ENCODE measurements at places on chromosomes 11 and 22.

- DNase-seq, result no peak
Measured at GRCh38 chr11:96704847-96705246, 315.0 kb downstream of the JRKL start.

- no peak for DNase-seq
Measured at GRCh38 chr11:15141381-15141780, 26.7 kb downstream of the INSC start.

- DNase-seq, result no peak
Measured at GRCh38 chr22:34845391-34845790, 220.6 kb upstream of the ISX start.

DNA sequence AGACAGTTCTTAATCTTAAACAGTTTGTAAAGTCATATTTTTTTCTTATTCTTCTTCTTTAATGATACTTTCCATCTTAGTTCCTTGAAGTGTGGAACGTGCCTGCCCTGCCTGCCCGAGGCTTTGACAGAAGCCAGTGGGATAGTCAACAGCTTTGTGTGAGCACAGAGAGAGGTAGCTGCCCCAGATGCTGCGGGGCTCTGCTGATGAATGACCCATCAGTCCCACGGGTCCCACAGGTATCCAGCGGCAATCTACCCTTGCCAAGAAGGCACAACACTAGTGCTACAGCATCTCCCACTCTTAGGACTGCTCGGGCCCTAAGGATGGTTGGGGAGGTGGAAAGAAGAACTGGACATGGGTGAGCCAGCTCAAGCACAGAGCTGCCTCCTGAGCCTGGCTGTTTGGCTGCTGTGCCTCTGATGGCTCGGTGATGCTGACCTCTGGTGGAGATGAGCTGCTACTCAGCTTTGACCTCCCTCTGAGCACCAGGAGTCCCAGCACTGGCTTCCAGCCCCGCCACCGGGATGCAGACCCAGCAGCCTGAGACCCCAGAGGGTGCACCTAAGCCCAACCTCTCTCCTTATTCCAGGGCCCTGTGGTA, 11.8 kb upstream of the APLNR start:
- DNase-seq, result no peak

GRCh38 chr11:114359342-114359741, 41.0 kb downstream of the C11orf71 start:
- no peak for DNase-seq

GRCh38 chr11:117052196-117053149, 45.8 kb downstream of the SIK3 start:
- no peak for DNase-seq

DNA sequence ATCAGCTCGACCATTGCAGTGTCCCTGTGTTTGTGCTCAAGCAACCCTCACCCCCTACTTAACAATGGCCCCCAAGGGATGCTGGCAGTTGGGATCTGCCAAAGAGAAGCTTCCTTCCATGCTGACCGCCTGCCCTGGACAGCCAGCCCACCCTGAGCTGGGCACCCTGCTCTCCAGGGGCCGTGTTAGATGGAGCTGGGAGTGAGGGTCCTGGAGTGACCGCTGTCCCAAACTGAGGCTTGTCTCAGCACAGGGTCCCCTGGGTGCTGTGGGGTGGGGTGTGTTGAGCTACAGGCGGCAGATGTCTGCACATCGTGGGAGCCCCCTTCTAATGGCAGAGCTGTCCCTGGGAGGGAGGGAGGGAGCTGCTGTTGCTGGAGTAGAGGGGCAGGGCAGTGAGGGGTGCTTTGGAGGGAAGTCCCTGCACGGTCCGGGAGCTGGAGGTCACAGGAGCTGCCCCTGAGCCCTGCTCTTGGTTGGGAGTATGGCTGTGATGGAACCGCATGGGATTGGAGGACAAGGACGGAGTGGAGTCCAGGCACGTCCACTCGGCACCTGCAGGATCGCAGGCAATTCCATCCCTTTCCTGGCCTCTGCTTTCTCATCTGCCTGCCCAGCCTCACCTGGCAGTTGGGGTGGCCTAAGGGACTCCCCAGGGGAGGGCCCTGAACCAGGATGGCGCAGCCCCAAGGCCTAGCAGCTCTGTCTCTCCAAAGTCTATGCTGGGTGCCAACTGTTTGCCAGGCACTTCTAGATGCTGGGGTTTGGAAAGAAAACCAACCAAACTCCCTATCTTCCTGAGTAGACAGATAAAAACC, 126.3 kb downstream of the ARHGAP8 start:
- DNase-seq, result no peak

GRCh38 chr22:42288791-42289190, 18.3 kb upstream of the TCF20 start:
- DNase-seq, result no peak

- no peak for DNase-seq
Measured at GRCh38 chr22:38402204-38402603, 52.8 kb downstream of the KCNJ4 start.

GRCh38 chr11:71452199-71453036, 585 bp upstream of the NADSYN1 start:
- DNase-seq, result peak; percentile 43

DNA sequence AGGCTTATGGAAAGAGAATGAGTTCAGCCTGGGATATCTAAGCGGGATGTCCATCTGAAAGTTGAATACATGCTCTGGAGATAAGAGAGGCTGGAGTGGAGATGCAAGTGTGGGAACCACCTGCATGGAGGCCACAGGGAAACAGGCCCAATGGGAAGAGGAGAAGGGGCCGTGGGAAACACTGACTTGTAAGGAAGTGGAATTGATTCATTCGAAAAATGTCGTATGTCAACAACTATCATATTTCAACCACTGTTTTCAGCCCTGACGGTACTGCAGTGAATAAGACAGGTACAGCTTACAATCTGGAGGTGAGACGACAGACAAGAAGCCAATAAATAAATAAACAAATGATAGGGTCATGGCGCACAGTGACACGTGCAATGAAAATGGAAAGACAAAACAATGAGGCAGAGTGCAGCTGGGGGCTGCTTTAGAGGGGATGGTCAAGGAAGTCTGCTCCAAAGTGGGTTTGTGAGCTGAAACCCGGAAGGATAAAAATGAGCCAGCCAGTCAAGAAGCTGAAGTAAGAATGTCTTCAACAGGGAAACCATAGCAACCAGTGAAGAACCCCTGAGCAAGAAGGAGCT, 35.9 kb downstream of the EFCAB6 start:
- no peak for DNase-seq

DNA sequence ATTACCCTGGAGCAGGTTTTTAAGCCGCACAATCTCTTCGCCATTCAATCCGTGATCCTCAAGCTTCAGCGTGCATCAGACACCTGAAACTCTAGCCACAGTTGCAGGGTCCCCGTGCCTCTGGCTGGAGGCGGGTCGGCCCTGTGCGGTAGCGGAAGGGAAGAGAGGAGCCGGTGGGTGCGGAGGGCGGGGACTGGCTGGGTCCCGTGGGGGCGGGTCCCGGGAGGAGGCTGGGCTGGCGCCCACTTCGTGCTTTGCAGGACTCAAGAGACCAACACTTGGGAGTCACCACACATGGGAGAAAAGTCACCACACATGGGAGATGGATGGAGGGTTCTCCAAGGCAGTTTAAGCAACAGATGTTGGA, 772 bp downstream of the C22orf15 start:
- peak; percentile 41 for DNase-seq

GRCh38 chr11:119148720-119149017, 183 bp upstream of the ABCG4 start:
- DNase-seq, result no peak

DNA sequence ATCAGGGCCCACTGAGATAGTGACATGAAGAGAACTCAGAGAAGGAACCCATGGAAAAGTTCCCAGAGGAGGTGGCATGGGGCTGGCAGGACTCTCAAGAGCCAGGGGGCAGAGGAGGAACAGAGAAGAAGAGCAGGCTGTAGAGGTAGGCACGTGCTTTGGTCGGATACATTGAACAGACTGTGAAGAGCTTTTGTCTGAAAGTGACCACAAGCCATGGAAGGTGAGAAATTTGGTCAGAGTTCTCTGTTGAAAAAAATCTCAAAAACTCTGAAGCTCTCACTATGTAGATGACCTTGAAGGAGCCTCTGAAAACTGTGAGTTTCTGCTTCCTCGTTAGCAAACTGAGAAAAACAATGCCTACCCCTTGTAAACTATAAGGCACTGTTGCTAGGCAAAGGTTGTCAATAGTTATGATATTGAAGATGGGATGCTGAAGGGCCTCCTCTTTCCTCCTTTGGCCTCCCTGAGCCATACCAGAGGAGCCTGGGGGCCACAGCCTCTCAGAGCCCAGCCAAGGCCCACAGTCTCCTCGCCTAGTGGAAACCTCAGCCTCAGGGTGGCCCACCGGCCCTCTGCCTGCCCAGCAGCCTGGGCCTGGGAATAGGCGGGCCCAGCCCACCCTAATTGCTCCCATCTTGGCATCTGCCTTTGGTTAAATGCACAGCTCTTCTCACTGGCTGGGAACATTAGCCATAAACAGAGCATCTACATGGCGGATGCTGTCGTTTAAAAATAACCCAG, 415.7 kb downstream of the SOX6 start:
- DNase-seq, result no peak

All from activated naive CD4-positive, alpha-beta T cell (primary cell).